ENCODE measurements at places on chromosomes 3 and 15.

GRCh38 chr3:70180664-70181063 is 131.8 kb downstream of the MDFIC2 start:
- no peak for DNase-seq

- no peak for DNase-seq
Measured at GRCh38 chr3:39917065-39917773, 107.8 kb downstream of the MYRIP start.

- peak; percentile 32 for DNase-seq
Measured at GRCh38 chr3:129116482-129116946, 5.1 kb downstream of the RAB43 start.

GRCh38 chr3:101131767-101132166 is 138.5 kb upstream of the ABI3BP start:
- no peak for DNase-seq

DNA sequence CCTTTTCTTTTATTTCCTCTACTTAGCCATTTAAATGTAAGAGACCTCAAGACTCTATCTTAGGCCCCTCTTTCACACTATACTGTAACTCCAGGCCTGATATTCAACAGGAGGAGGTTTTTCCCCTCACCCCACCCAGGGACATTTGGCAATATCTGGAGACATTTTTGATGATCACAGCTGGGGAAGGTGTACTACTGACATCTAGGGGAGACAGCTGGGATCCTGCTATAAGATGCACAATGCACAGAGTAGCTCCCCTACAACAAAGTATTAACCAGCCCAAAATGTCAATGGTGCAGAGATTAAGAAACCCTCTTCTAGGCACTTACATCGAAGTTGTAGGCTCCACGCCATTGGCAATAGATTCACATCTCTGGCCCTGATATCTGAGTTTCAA is 517.5 kb upstream of the UBE2E2 start:
- no peak for DNase-seq

DNA sequence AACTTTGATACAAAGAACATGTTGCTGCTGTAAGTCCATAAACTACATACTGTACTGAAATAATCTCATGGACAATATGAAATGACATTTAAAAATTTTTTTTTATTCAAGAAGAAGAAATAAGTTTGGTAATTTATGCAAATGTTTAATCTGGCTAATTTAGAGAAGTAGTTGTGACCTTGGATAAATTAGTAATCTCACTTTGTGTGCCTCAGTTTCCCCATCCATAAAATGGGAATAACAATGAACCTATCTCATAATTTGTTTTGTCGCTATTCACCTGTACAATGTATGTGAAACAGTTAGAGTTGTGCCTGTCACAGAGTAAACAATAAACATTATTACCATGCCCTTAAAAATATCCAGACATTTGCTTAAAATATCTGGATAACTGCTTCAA is 15.3 kb upstream of the DPH6 start:
- DNase-seq: no peak

DNA sequence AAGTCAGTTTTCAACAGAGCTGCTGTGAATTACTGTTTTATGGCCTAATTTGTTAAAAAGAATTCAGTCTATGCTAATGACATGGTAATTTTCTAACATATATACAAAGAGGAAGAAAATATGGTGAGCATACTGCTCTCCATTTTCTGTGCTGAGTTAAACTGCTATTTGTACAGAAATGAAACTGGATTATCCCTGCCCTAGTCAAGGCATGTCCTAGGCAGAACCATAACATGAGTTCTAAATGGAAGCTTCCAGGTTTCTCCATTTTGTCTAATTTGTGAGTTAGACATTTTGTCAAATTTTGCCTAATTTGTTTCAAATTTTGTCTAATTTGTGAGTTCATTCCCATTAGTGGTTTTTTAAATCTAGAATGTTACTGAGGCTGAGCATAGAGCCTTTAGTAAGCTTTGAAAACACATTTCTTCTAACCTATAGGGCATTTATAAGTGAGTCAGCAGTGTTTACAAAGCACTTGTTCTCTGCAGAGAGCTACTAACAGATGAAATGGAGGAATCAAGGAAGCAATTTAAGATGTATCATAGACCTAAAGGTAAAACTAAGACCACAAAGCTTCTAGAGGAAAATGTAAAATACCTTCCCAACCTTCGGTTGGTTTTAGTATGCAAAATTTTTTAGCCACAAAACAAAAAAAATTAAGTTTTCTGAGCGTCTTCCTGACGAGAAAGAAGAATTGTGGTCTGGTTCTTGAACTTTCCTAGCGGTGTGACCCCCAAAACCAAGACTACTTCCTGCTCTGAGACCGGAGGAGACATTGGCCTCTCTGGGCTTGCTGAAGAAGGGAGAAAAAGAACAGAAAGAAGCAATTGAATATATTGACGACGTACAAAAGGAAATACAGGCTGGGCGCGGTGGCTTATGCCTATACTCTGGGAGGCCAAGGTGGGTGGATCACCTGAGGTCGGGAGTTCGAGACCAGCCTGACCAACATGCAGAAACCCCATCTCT is 9.8 kb downstream of the P2RY14 start:
- DNase-seq: peak; percentile 40
